ENCODE measurements at places on chromosomes 6 and 20. TPM values are rescaled to one million over a fixed set of nuclear protein-coding genes. Genes with fewer than 3 reads are reported as not detected.

The FKBP1C gene
- 1.1 TPM for total RNA-seq

The MEI4 gene
- total RNA-seq = not detected

The CCND3 gene
- total RNA-seq = 141 TPM

The L3MBTL1 gene
- 1.3 TPM for total RNA-seq

The PKIG gene
- total RNA-seq = 83.1 TPM

The NKAIN2 gene
- total RNA-seq = not detected
